ENCODE measurements at places on chromosomes 16 and 17.

GRCh38 chr16:9040800-9041412 is 50.5 kb upstream of the HAPSTR1 start:
- DNase-seq: no peak

- DNase-seq: no peak
Observed at GRCh38 chr16:3328643-3329042, 23.3 kb downstream of the ZNF75A start.

- DNase-seq: peak; percentile 76
Observed at GRCh38 chr17:20935740-20936139, 107.1 kb downstream of the USP22 start.

DNA sequence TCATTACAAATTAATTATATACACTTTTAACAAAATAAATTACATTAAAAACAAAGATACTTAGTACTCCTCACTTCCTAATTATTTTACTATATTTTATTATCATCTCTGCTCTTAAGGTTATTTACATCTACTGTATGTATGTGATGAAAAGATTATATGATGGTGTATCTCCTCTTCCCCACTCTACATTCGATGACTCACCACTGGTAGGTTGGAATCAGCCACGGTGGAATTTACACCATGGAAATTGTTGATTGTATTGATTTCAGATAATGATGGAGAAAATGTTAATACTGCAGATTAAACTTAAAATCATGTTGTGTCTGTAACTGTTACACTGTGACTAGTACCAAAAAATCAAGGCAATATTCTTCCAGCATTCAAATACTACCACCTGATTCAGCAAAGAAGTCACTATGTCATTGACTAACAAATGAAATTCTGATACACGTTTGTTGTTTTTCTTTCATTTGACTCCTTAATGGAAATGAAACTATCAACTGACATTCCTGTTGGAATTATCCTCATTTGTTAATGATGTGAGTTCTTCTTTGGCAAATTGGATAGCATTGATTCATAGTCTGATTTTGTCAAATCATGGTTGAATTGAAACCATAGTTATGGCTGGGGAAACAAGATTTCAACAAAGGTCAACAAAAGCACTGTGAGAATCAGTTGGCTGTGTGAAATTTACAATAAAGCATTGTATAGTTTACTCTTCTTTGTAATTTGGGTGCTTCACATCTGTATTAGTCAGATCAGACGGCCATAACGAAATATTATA is 69.0 kb upstream of the NLK start:
- DNase-seq: no peak

DNA sequence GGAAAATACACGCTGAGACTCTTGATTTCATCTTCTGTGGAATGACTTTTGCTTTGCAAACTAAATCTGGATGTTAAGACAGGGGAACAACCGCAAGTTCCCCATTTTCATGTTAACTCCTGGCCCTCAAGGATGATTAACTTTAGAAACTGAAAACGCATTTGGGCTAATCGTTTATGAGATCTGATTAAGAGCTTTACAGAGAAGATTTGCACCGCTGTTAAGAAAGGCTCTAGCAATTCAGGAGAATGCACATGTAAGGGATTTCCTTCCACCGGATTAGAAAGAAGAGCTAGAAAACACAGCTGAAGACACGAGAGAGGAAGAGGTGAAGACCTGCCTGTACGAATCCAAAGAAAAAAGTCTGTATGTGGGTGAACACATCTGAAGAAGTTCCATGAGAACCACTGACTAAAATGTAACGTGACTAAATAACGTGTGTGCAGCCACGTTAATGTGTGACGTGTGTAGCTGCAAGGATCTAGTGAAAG is 106.4 kb downstream of the YPEL2 start:
- DNase-seq: no peak

- no peak for DNase-seq
Observed at GRCh38 chr17:28961391-28961790, 10.1 kb upstream of the PHF12 start.

Data from M059J (cell line).